ENCODE measurements at places on chromosomes 1 and 21.

- no peak for DNase-seq
Measured at GRCh38 chr1:228182296-228183030, 16.9 kb downstream of the IBA57 start.

DNA sequence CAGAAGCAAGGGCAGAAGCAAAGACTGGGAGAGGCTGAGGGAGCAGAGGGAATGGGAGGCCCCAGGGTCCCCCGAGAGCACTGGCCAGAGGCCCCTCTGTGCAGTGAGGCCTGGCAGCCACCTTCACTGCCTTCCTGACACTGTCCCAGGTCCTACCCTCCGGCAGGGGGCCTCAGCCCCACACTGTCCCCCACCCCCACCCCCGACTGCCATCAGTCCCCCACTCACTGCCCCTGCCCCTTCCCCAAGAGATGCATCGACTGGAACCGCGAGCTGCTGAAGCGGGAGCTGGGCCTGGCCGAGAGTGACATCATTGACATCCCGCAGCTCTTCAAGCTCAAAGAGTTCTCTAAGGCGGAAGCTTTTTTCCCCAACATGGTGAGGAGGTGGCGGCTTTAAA is 13.0 kb upstream of the PADI6 start:
- DNase-seq: no peak

- no peak for DNase-seq
Measured at GRCh38 chr1:216788671-216789070, 65.4 kb upstream of the ESRRG start.

DNA sequence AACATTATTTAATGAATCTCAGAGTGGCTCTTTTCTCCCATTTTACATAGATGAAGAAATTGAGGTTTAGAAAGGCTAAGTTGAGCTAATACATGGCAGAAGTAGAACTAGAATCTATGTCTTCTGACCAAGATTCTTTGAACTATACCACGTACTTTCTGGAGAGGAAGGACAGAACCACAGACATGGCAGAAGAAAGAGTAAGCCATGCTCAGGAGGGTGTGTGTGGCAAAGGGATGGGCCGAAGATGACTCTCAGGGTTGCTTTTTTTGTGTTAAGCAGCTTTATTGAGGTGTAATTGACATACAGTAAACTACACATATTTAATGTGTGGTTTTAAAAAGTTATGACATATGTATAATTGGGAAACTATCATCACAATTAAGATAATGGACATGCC is 69.5 kb downstream of the PEX14 start:
- no peak for DNase-seq

- DNase-seq: no peak
Measured at GRCh38 chr1:59361766-59362165, 64.9 kb downstream of the FGGY start.

- no peak for DNase-seq
Measured at GRCh38 chr1:212471891-212472675, 39.4 kb downstream of the NENF start.

DNA sequence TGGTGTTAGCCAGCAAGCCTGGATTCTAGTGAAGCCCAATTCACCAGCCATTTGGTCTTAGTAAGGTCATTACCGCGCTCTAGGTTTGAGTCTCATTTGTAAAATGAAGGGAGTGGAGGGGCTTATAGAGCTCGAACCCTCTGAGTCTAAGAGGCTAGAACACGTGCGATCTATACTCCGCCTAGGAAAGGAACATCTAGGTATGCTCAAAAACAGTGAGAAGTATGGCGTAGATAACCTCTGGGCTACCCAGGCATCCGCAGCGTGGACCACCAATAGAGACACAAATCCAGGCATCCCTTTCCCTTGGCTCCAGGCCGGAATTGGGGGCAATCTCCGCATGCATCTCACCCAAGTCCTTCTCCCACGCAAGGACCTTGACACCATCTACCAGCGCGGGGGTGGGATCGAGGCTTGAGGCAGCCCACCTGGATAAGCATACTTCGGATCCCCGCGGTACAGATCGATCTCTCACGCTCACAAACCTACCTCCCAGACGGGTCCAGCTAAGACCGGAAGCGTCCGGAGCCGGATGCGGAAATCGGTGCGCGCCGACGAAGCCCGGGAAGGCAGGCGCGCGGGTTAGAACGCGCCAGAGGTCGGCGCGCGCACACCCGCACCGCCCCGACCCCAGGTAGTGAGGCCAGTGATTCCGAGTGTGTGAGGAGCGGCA is at the start of gene METTL25B:
METTL25B (plus strand) TSS at position 544 of the 673 bp plus-strand sequence. CDS start 636 bp downstream, outside the sequence.
- peak; percentile 81 for DNase-seq

DNA sequence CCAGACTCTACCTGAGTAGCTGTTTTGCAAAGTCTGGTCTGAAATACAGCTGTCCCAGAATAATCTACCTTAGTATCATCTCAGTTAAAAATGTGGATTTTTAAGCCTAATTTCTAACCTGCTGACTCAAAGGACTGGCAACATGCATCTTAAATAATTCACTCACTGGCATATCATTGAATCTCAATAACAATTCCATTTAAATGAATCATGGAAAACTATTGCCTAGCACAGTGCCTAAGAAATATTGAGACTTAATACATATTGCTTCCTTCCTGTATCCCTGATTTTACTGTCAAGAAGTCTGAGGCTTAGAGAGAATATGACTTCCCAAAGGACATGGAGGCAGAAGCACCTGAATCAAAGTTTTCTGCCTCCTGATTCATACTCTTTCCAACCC is 3.1 kb downstream of the CCDC190 start:
- no peak for DNase-seq

DNA sequence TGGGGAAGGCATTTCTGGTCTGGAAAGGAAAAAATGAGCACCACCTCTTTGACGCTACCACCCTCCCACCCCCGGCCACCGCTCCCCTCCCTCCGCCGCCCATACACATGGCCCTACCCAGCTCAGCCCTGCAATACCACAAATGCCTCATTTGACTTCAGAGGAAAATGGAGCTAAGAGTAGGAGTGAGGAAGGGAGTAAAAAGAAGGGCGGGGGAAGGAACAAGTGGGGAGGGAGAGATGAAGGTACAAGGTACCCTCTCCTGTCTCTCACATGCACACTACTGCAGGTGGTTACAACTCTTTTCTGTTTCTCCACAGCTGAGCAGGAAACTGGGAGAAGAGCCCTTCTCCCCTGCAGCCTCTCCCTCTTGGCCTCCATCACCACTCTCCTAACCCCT is 7.1 kb downstream of the SYT2 start:
- DNase-seq: no peak

- DNase-seq: no peak
Measured at GRCh38 chr1:192252776-192253175, 64.0 kb upstream of the RGS21 start.

DNA sequence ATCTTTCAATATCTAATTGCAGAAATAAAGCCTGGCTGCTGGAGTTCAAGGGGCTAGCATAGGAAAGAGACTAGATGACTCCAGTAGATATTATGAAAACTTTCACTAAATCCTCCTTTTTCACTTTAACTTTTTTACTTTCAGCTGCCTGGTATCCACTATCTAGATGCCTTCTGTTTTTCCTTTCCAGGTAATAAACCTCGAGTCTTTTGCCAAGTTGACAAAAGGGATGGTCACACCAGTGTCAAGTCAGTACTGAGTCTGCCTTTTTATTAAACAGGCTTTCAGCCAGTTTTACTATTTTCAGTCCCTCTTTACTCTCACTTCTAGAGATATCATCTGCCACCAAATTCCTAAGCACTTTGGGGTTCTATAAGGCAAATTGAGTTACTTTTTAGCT is 195.6 kb downstream of the FGGY start:
- DNase-seq: no peak

DNA sequence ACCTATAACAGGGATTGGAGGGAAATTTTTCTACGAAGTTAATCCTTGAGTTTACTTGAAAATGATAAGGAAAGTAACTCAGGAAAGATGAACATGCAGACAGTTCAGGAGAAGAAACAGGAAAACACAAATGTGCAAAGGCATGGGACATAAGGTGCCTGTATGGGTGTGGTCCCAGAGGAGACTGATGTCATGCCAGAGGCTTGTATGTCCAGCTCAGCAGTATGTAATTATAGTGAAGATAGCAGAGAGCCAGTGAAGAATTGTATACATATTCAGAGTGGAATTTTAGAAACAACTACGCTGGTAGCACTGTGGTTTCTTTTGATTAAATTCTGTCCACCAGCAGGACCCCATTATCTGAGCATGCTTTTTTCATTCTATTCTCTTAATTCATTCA is 179.5 kb downstream of the LRRC7 start:
- no peak for DNase-seq

DNA sequence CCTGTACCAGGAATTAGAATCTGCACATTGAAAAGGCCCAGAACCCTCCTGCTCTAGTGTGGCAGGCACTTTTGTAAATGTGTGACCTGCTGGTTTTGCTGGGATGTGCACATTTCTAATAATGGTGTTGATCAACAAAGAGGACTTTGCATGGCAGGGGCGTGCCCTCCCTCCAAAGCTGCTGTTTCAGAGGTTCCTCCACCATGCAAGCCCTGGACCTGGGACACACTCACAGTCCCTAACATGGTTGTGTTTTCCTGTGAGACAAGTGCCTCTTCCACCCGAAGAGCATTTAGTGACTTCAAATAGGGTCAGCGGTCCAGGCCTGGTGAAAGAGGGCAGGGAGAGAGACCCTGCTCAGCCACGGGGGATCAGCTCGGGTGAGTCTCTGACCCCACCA is 28.1 kb downstream of the TENT5C start:
- DNase-seq: no peak

- peak; percentile 94 for DNase-seq
Measured at GRCh38 chr1:67674260-67675011, 10.6 kb upstream of the GADD45A start.

- no peak for DNase-seq
Measured at GRCh38 chr1:4119516-4120220, 219.6 kb upstream of the C1orf174 start.

- no peak for DNase-seq
Measured at GRCh38 chr1:45667321-45668111, 18.8 kb downstream of the GPBP1L1 start.

GRCh38 chr1:154818911-154819310 is 51.2 kb downstream of the KCNN3 start:
- no peak for DNase-seq

GRCh38 chr1:53070621-53071020 is 8.6 kb downstream of the PODN start:
- DNase-seq: no peak

GRCh38 chr1:246281639-246282038 is 225.4 kb downstream of the SMYD3 start:
- DNase-seq: no peak

- DNase-seq: peak; percentile 72
Measured at GRCh38 chr1:181128592-181129497, 40.3 kb downstream of the IER5 start.

GRCh38 chr1:202046748-202047708 is 36.6 kb downstream of the ELF3 start:
- DNase-seq: no peak

DNA sequence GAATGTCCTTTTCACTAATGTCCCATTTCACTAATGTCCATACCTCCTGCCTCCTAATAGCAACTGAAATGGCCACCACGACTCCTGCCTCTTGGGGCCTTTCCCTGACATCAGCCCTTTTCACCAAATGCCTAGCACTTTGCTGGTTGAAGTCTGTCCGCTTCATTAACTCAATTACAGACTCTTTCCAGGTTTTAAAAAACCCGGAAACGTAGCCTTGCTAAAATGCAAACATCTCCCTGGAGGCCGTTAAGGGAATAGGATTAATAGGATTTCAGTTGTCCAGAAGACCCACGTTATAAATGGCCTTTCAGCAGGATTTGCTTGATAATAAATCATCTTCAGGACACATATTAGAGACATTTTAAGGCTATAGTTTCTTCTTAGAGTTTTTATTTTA is 25.7 kb upstream of the ERO1B start:
- no peak for DNase-seq

DNA sequence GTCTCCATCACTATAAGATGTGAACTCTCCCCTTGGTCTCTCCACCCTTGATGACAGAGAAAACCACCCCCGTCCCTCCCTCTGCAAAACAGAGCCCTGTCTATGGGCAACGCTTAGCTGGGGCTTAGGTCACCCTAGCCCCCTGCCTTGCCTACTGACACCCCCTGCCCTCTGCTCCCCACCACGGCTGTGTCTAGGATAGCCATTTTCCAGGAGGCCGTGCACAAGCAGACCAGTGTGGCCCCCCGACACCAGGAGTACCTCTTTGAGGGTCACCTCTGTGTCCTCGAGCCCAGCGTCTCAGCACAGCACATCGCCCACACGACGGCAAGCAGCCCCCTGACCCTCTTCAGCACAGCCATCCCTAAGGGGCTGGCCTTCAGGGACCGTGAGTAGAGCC is 8.5 kb downstream of the IKBKE start:
- no peak for DNase-seq

DNA sequence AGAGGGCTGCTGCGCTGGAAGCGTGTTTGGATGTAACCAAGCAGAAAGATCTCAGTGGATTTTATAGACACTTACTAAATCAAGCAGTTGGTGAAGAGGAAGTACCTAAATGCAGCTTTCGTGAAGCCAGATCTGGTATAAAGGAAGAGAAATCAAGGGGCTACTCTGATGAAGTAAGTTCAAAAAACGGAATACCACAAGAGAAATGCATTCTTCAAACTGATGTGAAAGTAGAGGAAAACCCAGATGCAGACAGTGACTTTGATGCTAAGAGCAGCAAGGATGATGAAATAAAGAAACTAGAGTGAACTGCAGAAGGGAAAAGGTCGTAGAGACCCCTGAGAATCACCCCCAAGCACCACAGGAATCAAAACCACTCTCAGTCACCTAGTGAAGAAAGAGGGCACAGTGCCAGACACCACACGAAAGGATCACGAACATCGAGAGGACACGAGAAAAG is 40.8 kb upstream of the NEXN start:
- DNase-seq: peak; percentile 6

DNA sequence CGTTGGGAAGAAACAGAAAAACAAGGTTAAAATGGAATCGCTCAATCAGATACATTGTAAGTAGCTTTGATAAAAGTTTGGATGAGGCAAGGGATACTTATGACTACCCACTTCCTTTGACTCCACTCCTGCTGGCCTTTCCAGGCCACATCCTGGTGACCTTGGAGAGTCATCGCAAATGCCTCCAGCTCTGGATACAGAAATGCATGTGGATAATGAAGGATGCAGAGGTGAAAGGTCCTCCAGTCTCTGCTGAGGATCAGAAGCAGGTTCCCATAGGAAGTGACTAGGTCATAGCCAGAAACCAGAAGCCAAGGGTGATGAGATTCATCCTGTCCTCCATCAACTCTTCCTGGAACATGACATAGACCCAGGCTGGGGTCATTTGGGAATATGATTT is 6.2 kb upstream of the CAMK1G start:
- DNase-seq: no peak

GRCh38 chr21:45285266-45285931 is 2.3 kb downstream of the POFUT2 start:
- DNase-seq: no peak

GRCh38 chr1:39297551-39297950 is 93.1 kb downstream of the MACF1 start:
- no peak for DNase-seq

DNA sequence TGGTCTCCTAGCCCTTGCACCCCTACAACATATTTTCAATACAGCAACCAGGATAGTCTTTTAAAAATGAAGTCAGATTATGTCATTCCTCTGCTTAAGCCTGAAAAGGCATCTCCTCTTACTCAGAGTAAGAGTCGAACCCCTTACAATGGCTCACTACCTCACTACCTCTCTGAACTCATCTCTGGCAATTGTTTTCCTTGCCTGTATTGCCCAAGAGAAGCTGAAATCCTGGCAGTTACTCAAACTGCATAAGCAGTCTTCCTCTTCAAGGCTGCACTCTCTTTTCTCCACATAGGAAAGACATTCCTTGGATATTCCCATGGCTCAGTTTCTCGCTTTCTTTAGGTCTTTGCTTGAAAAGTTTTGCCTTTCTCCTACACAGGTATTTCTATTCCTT is 22.7 kb downstream of the CLDN8 start:
- no peak for DNase-seq

- peak; percentile 75 for DNase-seq
Measured at GRCh38 chr1:8660411-8660828, 157.0 kb downstream of the RERE start.
